Thoracic aorta endothelial cell (primary cell): ENCODE measurements at places on chromosomes 13 and 19. TPM values are rescaled to one million over a fixed set of nuclear protein-coding genes. Genes with fewer than 3 reads are reported as not detected.

The SIGLEC5 gene
- total RNA-seq = not detected in 2 replicates

The ZIC5 gene
- 0.07 TPM in 1 of 2 replicates, not detected in the other for total RNA-seq

The SLITRK6 gene
- not detected in 2 replicates for total RNA-seq

The IGFL3 gene
- not detected in 2 replicates for total RNA-seq

The THOP1 gene
- 110 and 146 TPM in 2 replicates for total RNA-seq

The CLEC4M gene
- total RNA-seq = not detected in 2 replicates

The FGF14 gene
- total RNA-seq = under 0.01 TPM in 2 replicates

The RGS9BP gene
- total RNA-seq = 0.13 and 0.22 TPM in 2 replicates

The CACNA1A gene
- total RNA-seq = 0.14 and 0.27 TPM in 2 replicates

The CGB5 gene
- 0.22 TPM in 1 of 2 replicates, not detected in the other for total RNA-seq

The KLHL1 gene
- not detected in 2 replicates for total RNA-seq

The FUT1 gene
- total RNA-seq = 5.5 and 7.2 TPM in 2 replicates

The C19orf38 gene
- total RNA-seq = not detected in 2 replicates

The VPS36 gene
- 44.5 and 46.9 TPM in 2 replicates for total RNA-seq

The SLC35E1 gene
- total RNA-seq = 31.5 and 40.2 TPM in 2 replicates

The GSX1 gene
- total RNA-seq = not detected in 2 replicates

The C2CD4C gene
- 0.13 and 0.29 TPM in 2 replicates for total RNA-seq

The KLK4 gene
- total RNA-seq = not detected in 2 replicates

The MTUS2 gene
- total RNA-seq = under 0.01 TPM in 2 replicates

The R3HDM4 gene
- total RNA-seq = 20.1 and 26.1 TPM in 2 replicates

The SSC5D gene
- total RNA-seq = 0.27 and 0.79 TPM in 2 replicates

The B3GNT8 gene
- total RNA-seq = 3.6 and 5.0 TPM in 2 replicates

The IFNL2 gene
- not detected in 2 replicates for total RNA-seq

The SYT5 gene
- 0.07 TPM in 1 of 2 replicates, not detected in the other for total RNA-seq

The RCBTB2 gene
- total RNA-seq = 7.1 and 9.3 TPM in 2 replicates

The CDX2 gene
- total RNA-seq = not detected in 2 replicates

The F2RL3 gene
- 2.4 and 2.7 TPM in 2 replicates for total RNA-seq

The ZNF345 gene
- total RNA-seq = 3.2 and 4.6 TPM in 2 replicates

The TMEM147 gene
- 41.4 and 53.8 TPM in 2 replicates for total RNA-seq

The SPTBN4 gene
- total RNA-seq = 0.07 TPM in 1 of 2 replicates, not detected in the other

The CEACAM16 gene
- total RNA-seq = not detected in 2 replicates

The SIGLEC9 gene
- not detected in 2 replicates for total RNA-seq

The GARIN5A gene
- not detected in 2 replicates for total RNA-seq

The KCTD12 gene
- total RNA-seq = 165 and 310 TPM in 2 replicates

The SMIM44 gene
- total RNA-seq = not detected in 2 replicates

The URAD gene
- total RNA-seq = not detected in 2 replicates

The PTPRH gene
- total RNA-seq = 0.22 and 0.53 TPM in 2 replicates

The CEACAM4 gene
- not detected in 2 replicates for total RNA-seq

The CGB8 gene
- not detected in 2 replicates for total RNA-seq

The JOSD2 gene
- total RNA-seq = 11.0 and 14.4 TPM in 2 replicates

The PPP5C gene
- total RNA-seq = 76.2 and 91.0 TPM in 2 replicates

The IFNL1 gene
- not detected in 2 replicates for total RNA-seq

The PODNL1 gene
- total RNA-seq = 0.22 and 0.53 TPM in 2 replicates

The CLEC17A gene
- not detected in 2 replicates for total RNA-seq

The STARD13 gene
- 29.0 and 42.8 TPM in 2 replicates for total RNA-seq
